ENCODE measurements at places on chromosomes 1 and 21.

DNA sequence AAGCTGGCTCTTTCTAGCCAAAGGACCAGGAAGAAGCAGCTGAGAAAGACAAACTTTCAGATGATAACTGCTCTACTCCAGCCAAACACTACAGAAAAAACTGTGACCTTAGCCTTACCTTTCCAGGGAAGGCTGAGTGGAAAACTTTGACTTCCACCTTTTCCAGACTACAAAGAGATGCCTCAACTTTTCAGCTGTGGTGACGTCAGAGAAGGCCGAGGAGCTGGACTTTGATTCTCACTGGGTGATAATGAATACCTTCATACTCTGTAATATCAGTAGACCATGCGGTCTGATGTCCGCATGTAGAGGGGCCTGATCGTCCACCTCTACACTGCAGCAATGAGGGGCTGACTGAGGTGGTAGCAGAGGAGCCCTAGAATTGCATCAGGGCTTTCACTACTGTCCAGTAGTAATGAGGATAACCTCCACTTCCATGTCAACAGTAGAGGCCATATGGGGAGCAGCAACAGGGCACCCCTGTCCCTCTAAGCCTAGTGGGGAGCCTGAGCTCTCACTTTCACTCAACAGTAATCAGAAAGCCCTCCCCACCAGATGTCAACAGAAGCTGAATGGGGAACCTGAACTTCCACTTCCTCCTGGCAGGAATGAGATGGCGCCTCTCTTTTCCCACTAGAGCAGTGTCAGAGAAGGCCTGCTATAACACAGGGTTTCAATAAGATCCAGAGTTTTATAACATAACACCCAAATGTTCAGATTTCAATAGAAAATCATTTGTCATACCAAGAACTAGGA lies 28.4 kb upstream of the PADI1 start:
- DNase-seq = no peak

DNA sequence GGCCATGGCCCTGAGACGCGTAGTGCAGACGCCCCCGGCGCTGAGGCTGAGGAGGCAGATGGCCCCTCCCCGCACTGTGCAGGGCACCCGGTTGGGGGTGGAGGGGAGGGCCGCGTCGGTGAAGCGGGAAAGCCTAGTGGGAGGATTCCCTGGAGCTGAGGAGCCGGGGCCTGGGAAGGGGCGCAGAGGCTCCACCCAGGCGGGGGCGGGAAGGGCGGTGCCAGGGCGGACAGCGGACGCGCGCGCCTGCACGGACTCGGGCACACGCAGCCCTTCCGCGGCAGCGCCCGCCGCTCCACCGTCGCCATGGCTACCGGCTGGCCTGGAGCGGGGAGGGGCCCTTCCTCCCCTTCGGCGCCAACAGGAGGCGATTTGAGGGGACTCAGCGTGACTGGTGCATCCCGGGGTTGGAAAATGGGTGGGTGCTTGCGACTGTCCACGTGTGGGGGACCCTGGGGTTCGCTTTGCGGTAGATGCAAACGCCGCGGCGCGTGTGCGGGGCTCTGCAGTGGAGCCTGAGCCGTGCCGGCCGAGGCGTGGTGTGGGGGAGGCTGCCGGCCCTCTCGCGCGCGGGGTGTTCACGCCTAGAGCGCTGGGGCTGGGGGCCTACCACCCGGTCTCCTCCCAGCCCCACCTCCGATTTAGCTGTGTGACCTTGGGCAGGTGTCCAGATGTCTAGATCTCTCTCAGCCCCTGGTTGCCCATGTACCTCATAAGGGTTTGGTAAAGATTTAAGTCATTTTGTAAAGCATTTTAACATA lies 35.1 kb downstream of the PTPRF start:
- peak; percentile 38 for DNase-seq

- no peak for DNase-seq
These were observed 16.9 kb upstream of the KRTAP19-5 start for GRCh38 chr21:30518876-30519275.

GRCh38 chr1:98516306-98516705 lies 145.2 kb upstream of the SNX7 start:
- no peak for DNase-seq

GRCh38 chr21:42472521-42472920 lies 23.5 kb downstream of the RSPH1 start:
- no peak for DNase-seq

DNA sequence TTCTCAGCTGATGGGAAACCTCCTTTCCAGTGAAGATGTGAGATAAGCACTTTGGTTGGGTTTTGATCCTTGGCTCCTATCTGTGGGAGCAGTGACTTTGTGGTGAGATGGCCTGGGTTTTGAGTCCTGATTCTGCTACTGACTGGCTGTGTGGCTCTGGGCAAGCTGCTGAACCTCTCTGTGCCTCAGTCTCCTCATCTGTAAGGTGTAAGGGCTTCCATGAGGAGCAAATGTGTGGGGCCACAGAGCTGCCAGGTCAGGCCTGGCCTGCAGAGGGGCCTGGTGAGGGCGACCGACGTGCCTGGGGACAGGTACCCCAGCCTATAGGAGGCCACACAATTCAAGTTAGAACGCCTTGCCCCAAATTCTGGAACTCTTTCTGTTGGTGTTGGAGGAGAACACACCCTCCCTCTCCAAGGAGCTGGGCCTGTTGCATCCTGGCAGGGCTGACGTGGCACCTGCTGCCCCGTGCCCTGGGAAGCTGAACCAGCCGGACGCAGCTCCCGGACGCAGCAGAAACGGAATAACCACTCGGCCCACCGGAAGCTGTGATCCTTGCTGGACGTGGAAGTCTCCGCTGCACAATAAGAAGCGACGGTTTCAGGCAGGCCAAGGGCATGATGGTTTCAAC lies 62.7 kb downstream of the AGPAT3 start:
- DNase-seq = no peak

DNA sequence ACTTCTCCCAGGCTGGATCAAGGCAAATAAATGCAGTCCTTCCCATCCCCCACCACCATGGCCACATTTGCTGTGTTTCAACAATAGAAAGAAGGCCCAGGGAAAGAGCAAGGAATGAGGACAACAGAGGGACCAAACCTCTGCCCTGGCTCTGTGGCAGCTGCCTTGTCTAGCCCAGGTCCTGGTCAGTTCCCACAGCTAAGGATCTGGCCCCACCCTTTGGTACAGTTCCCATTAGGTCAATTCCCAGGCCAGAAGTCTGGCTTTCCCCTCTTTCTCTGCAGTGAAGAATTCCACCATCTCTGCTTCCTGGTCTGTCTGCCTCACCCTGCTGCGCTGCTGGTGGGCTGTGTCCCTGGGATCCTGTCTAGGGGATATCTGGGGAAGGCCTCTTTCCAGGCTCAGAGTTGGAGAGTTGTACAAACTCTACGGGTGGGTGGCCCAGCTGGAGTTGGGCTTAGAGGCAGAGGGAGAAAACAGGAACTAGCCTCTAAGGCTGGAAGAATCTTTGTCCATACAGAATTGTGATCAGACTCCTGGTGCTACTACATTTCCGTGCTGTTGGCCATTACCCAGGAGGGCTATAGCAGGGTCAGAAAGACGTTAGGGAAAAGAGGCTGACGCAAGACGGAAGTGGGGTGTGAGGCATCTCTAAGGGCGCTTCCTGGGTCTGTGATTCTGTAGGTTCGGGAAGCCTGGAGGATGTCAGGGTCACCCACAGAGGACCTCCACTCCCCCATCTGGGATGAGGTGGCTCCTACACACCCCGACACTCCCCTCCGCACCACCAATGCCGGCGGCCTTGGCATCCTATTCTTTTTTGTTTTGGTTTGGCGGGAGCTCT lies 953 bp upstream of the NDUFS2 start:
- DNase-seq = no peak

DNA sequence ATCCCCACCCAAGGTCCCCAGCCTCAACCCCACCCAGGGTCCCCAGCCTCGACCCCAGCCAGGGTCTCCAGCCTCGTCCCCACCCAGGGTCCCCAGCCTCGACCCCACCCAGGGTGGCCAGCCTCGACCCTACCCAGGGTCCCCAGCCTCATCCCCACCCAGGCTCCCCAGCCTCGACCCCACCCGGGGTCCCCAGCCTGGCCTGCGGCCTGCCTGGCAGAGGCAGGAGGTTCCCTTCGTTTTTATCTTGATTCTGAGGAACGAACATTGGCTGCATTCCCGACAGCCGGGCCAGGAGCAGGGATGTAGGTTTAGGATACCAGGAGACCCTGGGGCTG lies 3.4 kb upstream of the PDE9A start:
- DNase-seq = no peak

GRCh38 chr1:117676615-117677130 lies 70.8 kb downstream of the TENT5C start:
- no peak for DNase-seq

DNA sequence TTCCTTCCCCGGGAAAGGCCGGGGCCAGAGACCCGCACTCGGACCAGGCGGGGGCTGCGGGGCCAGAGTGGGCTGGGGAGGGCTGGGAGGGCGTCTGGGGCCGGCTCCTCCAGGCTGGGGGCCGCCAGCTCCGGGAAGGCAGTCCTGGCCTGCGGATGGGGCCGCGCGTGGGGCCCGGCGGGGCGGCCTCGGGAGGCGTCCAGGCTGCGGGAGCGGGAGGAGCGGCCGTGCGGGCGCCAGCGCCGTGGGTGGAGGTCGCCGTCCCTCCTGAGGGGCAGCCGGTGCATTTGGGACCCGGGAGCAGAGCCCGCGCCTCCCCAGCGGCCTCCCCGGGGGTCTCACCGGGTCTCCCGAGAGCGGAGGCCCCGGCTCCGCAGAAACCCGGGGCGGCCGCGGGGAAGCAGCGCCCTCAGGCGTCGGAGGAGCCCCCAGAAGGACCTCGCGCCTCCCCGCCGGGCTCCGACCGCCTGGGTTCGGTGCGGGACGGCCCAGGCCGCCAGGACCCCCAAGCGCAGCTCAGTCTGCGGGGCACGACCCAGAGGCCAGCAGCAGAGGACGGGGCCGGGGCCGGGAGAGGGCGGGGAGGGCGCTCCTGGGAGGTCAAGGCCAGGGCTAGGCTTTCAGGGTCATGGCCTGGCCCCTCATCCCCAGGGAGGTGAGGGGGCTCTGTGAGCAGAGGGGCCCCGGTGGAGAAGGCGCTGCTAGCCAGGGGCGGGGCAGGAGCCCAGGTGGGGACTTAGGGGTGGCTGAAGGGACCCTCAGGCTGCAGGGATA lies 7.2 kb upstream of the SLX9 start:
- peak; percentile 74 for DNase-seq

- no peak for DNase-seq
These were observed 48.0 kb downstream of the ABCA4 start for GRCh38 chr1:94072840-94073522.

- DNase-seq = no peak
These were observed 111.0 kb downstream of the EDEM3 start for GRCh38 chr1:184643661-184644060.

DNA sequence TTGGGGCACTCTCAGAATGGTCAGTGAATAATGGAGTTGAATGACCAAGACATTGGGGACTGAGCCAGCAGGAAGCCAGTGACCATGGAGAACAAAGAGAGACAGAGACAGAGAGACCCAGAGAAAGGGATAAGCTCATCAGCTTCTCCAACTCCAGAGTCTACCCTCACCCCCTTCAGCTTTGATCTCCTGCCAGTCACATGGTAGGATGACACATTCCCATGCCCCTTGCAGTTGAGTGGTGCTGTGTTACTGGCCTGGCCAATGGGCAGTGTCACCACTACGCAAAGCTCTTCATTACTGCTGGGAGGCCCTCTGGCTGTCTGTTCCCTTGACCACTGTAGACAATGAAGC lies 643.5 kb downstream of the AJAP1 start:
- DNase-seq = no peak

DNA sequence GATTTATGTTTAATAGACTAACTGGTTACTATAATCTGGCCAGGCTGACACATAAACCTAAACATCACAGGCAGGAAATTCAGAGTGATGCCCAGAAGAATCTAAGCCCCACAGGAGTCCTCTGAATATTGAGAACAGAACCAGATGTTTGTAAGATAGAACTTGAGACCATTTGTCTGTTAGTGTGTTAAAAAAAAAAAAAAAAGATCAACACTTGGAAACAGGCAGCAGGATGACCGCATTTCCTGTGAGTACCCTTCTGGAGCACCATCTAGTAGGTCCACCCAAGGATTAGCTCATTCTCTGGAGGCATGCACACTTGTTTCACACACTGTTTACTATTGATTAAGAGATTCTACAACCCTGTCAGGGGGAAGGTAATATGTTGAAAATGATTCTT lies 111.4 kb upstream of the VANGL1 start:
- DNase-seq = no peak

DNA sequence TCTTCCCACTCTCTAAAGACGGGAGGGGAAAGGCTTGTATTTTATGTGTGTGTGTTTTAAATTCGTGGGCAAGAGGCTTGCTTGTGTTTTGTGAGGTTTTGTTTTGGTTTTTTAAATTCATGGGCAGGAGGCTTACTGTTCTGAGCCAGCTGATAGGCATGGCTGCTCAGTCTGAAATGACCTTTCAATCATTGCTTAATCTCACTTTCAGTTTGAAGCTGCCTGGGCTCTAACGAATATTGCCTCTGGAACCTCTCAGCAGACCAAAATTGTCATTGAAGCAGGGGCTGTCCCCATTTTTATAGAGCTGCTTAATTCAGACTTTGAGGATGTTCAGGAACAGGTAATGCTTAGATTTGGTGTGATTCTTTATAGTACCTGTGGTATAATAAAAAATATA lies 20.3 kb upstream of the TXLNA start:
- DNase-seq = no peak

GRCh38 chr1:161131523-161132409 lies 701 bp downstream of the DEDD start:
- DNase-seq = no peak

All from activated CD4-positive, CD25-positive, alpha-beta regulatory T cell treated with anti-CD3 and anti-CD28 coated beads, Interleukin-2, amount 50 U/mL, for 72 hours (primary cell).